ENCODE measurements at places on chromosomes 6 and 20. TPM values are rescaled to one million over a fixed set of nuclear protein-coding genes. Genes with fewer than 3 reads are reported as not detected.
A peak's percentile ranks its signal among the peaks of the same experiment; 100 is the strongest.

Gene PSMB9
- 4.3 TPM for total RNA-seq

Gene BTNL2
- not detected for total RNA-seq

Gene MMS22L
- 9.2 TPM for total RNA-seq

Gene NOTCH4
- 14.0 TPM for total RNA-seq

Gene GSS
- total RNA-seq, result 29.1 TPM

Gene WFDC2
- total RNA-seq, result 0.13 TPM

Gene APOM
- total RNA-seq, result 2.6 TPM

Gene SLC4A11
- 0.35 TPM for total RNA-seq

Gene LY6G6F
- not detected for total RNA-seq

GRCh38 chr6:71194724-71195123, 93.9 kb upstream of the OGFRL1 start:
- DNase-seq, result no peak

- DNase-seq, result peak; percentile 63
Measured at GRCh38 chr6:117165911-117166499, 99.4 kb upstream of the VGLL2 start.

- DNase-seq, result no peak
Measured at GRCh38 chr6:13992417-13993055, 67.8 kb downstream of the RNF182 start.

DNA sequence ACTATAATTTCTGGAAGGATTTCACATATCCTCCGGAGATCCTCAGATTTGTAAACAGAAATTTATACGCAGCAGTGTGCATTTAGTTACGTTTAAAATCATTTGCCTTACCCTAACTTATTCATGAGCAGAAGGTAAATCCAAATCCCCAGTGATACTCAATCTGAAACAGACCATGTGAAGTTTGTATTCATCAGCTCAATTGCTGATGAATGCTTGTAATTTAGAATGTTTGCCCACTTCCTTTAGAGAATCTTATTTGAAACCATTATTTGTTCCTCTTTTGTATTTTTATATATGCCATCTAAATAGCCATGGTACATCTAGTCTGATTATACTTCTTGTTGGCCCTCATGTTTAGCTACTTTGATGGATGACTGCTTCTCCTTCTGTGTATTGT, 15.4 kb downstream of the TAAR1 start:
- no peak for DNase-seq

DNA sequence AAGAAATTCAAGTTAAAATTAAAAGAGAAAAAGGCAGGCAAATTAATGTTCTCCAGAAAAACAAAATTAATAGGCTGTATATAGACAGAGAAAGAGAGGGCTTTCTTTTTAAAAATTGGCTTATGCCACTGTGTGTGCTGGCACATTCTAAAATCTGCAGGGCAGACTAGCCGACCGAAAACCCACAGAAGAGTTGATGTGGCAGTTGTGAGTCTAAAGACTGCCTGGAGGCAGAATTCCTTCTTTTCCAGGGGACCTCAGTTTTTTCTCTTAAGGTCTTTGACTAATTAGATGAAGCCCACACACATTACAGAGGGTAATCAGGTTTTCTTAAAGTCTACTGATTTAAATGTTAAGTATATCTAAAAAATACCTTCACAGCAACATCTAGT, 85.7 kb downstream of the GJA1 start:
- DNase-seq, result no peak

DNA sequence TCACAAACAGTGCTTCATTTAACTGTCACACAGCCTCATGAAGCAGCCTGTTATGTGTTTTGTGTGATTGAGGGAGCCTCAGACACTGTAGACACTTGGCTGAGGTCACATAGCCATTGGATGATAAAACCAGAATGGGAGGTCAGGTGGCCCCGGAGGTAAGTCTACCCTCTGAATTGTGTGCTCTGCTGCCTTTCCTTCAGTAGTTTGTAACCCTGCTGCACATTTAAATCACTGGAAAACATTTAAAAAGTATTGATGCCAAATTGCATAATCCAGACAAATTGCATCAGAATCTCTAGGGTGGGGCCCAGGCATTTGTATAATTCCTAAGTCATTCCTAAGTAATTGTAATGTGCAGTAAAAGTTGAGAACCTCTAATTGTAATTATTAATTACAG, 85.2 kb upstream of the ECI2 start:
- DNase-seq, result no peak

All from muscle of leg (tissue), 16 donors.